ENCODE measurements at places on chromosomes 3 and 15.

DNA sequence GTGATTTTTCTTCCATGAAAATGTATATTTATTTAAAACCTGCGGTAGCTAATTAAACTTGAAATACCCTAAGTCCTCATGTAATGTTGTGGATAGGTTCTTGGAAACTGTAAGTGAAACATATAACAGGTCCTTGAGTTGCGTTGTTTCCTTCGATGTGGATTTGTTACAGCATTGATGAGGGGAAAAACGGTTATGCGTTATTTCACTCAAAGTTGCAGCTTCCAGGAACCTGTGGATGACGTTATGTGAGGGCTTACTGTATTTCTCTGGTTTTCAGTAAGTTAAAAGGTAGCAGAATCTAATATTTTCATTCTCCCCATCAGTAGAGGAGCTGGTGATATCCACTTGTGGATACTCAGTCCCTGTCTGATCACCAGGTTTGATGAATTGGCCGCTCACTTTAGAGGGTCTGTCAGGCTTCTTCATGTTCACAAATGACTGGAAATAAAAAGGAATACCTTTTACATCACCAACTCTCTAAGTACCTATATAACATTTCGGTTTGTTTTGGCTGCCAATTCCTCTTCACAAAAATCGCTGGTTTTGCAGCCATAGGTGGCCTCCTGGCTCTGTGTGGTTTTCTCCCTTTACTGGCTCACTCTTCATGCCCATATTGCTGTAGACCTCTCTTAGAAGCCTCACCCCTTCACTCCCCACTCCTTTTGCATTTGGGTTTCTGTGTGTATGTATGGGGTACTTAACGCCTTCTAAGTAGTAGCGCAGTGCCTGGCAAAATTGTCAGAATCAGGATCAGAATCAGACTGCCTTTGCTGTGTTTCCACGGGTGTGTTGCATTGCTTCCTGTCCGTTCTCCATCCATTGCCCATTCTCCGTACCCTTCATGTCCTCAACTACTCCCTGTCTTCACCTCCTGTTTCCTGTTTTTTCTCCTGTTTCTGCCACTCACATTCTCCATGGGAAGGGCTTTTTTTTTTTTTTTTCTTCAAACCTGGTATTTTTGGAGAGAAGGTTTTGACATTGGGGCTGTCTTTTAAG, 112.6 kb downstream of the FNDC3B start:
- DNase-seq: no peak

- DNase-seq: no peak
These were observed 56.9 kb downstream of the KLHL6 start for GRCh38 chr3:183498634-183499033.

DNA sequence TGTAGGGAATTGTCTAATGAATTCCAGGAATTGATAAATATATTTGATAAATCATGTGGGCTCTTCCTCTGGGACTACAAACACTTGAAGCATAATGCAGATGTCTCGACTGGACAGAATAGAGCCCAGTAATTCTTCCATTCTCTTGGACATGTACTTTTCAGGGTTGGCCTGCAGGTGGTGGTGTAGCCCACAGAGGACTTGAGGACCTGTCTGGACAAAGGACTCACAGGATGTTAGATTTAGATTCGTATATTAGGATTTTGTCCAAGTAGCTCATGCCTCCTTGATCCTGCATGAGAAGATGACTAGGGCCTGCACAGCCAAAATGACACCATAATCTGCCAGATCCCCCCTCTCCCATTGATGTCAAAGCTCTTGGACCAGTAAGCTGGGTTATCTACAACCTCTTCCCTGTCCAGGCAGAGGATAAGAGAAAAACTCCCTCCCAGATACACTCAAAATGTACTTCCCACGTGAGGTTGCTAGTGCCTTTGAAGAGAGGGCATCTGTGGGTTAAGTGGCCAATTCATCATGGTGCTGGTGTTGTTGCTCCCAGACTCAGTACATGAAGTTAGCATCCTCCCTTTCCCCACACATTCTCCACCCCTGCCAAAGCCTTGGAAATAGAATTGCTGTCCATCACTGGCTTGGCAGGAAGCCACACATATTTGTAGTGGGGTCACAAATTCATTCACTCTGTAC, 88.6 kb upstream of the ZNF280D start:
- peak; percentile 9 for DNase-seq

DNA sequence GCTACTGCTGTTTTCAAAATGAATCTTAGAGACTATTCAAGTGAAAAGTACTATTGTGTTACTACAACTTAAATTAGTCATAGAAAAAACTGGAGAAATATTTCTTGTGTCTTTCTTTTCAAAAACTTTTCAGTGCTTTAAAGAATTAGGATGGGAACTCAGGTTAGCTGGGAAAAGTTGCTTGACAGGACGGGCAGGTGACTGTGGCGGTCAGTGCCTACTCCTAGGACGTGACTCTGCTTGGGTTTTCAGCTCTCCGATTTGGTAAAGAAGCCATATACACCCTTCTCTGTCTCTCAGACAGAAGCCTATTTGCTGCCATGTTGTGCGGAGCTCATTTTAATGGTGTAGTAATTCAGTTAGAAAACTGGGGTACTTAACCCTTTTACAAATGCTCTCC, 89.8 kb upstream of the CACNA2D3 start:
- no peak for DNase-seq

GRCh38 chr3:45816544-45816943, 20.2 kb upstream of the SLC6A20 start:
- DNase-seq: no peak

GRCh38 chr3:67998281-67998680, 343.9 kb upstream of the SUCLG2 start:
- no peak for DNase-seq

DNA sequence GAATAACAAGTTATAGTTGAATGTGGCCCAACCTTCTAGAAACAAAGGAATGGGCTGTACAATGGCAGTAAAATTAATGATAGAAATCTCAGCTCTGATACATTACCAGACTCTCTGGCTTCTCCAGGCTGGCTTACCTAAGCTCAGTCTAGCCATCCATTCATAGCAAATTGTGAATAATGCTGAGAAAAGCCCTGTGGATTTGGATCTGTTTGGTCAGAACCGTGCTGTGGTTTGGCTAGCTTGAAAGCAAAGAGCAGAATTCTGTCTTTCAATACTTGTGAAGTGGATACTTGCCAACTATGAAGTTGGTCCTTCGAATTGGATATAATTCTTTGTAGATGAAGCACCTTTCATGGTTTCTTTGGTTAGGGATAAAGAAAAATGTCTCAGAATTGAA, 199.1 kb downstream of the EPHA3 start:
- no peak for DNase-seq

DNA sequence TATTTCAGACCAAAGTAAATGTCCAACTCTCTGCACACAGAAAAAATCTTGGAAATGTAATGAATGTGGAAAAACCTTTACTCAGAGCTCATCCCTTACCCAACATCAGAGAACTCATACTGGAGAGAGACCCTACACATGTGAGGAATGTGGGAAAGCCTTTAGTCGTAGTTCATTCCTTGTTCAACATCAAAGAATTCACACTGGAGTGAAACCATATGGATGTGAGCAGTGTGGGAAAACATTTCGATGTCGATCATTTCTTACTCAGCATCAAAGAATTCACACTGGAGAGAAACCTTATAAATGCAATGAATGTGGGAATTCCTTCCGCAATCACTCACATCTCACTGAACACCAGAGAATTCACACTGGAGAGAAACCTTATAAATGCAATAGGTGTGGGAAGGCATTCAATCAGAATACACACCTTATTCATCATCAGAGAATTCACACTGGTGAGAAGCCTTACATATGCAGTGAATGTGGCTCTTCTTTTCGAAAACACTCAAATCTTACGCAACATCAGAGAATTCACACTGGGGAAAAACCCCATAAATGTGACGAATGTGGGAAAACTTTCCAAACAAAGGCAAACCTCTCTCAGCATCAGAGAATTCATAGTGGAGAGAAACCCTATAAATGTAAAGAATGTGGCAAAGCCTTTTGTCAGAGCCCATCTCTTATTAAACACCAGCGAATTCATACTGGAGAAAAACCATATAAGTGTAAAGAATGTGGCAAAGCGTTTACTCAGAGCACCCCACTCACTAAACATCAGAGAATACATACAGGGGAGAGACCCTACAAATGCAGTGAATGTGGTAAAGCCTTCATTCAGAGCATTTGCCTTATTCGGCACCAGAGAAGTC, 8.0 kb upstream of the ZNF501 start:
- DNase-seq: no peak

GRCh38 chr3:46356909-46357308, 3.0 kb downstream of the CCR2 start:
- no peak for DNase-seq

GRCh38 chr3:134709076-134709475, 58.3 kb upstream of the KY start:
- DNase-seq: no peak

- no peak for DNase-seq
These were observed 10.6 kb upstream of the KIF23 start for GRCh38 chr15:69403594-69403993.

GRCh38 chr15:78943692-78944091, 1.2 kb downstream of the CTSH start:
- DNase-seq: no peak

DNA sequence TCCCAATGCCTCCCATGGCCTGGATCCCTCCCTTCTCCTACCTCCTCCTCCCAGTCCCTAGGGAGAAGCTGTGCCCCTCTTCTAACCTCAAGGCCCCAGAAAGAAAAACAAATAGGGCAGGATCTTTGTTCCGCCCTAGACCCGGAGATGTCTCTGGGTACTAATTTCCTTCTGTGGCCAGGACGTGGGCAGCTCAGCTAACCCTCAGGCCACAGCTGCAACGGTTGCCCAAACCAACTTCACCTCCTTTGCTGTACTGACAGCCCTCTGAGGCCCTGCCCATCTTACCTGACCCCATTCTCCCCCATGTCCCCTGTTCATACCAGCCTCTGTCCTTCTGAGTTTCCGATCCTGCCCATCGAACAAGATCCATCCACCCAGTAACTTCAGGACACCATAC, 70.7 kb downstream of the SRGAP3 start:
- no peak for DNase-seq

DNA sequence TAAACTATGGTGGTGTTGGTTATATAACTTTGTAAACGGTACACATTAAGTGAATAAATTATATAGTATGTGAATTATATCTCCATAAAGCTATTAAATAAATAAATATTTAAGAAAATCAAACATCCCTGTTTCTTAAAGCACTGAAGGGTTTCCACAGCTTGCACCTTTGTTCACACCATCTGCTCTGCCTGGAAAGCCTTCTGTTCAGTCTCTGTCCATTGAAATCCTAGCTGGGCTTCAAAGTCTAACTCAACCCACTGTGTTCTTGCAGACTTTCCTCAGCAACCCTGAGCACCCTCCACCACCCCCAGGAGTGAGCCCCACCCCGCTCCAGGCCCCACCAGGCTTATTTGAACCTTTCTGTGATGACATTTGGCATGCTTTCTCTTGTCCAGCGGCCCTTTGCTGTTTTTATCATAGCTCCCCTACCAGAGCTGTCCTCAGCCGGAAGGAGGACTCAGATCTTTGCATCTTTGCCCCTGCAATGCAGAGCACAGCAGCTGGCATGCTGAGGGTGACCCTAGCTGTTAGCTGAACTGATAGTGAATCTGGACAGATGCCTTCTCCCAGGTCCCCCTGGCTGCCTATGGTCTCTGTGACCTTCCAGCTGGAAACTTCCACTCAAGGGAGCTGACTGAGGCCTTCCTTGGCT, 105.2 kb downstream of the DAPK2 start:
- DNase-seq: no peak

- DNase-seq: no peak
These were observed 1.5 kb upstream of the CYP8B1 start for GRCh38 chr3:42876940-42877720.

- no peak for DNase-seq
These were observed 374.5 kb downstream of the IL20RB start for GRCh38 chr3:137332297-137332696.

GRCh38 chr3:131223373-131224289, 157.9 kb upstream of the NUDT16 start:
- no peak for DNase-seq

DNA sequence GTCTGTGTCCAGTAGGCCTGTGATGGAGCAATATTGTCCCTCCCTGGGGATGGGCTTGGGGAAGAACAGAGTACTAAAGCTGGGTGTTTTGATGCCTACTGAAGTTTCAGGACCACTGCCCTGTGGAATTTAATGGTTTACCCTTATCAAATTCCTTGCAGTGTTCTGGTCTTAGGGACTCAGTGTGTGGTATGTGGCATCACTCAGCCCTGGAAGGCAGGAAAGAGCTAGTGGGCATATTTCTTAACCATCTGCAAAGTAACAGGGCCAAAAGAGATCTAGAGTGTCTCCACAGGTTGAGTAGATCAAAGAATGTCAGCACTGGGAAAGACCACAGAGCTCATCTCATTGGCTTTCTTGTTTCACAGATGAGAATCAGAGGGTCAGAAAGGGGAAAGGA, 11.8 kb upstream of the SCN10A start:
- DNase-seq: no peak

DNA sequence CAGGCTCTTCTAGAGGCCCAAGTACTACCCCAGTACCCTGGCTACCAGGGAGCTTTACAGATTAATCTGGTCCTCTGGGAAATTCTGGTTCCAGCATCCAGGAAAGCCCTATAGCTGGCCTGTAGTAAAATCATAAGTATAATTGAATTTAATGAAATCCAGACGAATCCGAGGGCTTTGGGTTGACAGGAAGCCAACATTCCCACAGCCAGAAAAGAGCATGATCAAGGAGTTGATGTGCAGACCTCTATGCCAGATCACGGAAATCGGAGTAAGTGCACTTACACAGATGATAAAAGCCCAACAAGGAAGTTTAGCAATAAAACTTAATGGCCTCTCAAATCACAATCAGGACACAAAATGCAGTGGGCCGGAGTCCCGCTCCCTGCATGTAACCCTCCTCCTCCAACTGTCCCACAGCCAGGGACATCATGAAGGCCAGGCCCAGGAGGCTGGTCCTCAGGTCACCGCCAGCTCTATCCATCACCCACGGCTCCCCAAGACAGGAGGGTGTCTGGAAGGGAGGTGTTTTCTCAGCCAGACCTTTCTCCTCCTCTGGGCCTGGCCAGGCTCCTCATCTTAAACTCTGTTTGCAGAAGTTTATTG, 62.8 kb upstream of the SEC22A start:
- no peak for DNase-seq

- DNase-seq: no peak
These were observed 22.0 kb downstream of the CGNL1 start for GRCh38 chr15:57398336-57398735.

- DNase-seq: no peak
These were observed 60.9 kb upstream of the DIPK2A start for GRCh38 chr3:143910756-143911155.

DNA sequence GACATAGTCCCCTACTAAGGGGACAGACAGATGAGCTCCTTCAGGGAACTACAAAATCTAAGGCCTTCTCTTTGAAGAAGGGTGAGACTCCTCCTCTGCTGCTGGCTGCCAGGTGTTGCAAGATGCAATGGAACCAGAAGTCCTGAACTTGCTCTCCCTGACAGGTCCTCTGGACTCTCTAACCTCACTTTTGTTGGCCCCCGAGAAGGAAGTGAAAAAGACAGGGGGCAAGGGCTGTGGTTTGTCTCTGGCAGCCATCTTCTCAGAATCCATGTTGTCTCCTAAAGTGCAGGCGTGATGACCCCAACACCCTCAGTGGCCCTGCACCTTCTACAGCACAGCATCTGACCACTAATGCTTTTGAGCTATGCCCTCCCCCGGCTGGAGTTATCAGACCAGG, 292.5 kb downstream of the CHST2 start:
- DNase-seq: no peak

Data from stimulated activated CD4-positive, alpha-beta T cell treated with anti-CD3 and anti-CD28 coated beads, Interleukin-4, amount 100 ng/mL, for 4 hours (primary cell).